Mesenteric fat pad (tissue), 1 donor: ENCODE measurements at places on chromosomes 12 and 14. TPM values are rescaled to one million over a fixed set of nuclear protein-coding genes. Genes with fewer than 3 reads are reported as not detected.

DNA sequence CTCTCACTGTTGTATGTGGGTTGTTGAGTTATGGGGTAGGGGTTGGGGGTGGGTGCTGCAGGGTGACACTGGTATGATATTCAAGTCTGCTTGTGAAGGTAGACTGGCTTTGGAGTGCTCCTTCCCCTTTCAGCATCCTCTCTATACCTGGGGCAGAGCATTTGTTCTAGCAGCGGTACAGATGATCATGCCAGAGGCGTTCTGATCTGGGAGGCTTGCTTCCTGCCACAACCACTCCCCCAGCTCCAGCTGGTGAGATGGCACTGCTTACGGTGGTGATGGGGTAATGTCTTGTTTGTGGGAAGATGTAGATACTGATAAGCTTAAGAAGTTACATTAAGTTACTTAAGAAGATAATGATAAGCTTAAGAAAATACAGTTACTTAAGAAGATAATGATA, 131.8 kb downstream of the ERC1 start:
- DNase-seq: no peak

Gene ESRRB
- total RNA-seq: 0.22 TPM

Gene POMT2
- total RNA-seq: 27.2 TPM

Gene PRH2
- not detected for total RNA-seq

- no peak for DNase-seq
Measured at GRCh38 chr12:88235183-88235833, 93.2 kb downstream of the TMTC3 start.

DNA sequence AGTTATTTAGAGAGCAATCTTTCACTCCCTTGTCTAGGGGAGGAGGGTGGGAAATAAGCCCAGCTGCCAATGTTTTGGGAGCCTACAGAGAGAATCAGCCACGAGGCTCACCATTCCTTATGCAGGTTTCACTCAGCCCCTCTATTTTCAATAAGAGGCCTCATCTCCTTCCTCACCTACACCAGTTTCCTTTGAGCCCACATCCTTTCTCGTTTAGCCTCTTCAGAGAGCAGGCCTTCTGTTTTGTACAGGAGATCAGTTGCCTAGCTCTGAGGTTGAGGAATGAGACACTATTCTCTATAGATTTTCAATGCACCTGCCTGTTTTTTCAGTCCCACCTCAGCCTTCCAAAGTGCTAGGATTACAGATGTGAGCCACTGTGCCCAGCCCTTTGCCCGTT, 17.9 kb downstream of the SNAPC1 start:
- DNase-seq: no peak

- no peak for DNase-seq
Measured at GRCh38 chr14:90987140-90987539, 73.3 kb downstream of the RPS6KA5 start.

DNA sequence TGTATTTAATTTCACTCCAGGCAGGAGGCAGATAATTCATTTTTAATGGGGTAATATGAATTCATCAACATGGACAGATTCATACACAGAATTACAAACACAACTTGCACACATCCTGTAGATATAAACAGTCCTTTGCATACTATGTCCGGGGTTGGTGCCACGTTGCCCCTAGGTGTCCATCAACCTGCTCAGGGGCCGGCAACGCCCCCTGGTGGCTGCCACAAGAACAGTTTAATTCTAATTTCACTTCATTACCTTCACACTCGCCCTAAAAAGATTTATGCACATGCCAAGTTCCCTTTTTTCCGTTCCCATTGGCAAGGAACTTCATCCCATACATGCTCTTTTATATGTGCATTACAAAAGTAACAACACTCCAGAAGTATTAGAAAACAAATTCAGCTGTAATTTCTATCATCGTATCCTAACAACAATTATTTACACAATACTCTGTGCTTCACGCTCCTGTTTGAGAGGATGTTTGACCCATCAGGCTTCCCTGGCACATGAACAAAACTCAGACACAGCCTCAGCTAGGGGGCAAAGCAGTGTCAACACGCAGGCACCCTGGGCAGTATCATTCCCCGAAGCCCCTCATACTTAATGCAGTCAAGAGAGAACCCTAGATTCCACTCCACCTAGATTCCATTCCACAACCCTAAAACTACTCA, 15.5 kb downstream of the MANSC1 start:
- no peak for DNase-seq

- DNase-seq: no peak
Measured at GRCh38 chr14:64114166-64114565, 180.0 kb downstream of the ESR2 start.

Gene NPAS3
- total RNA-seq: 3.6 TPM

Gene AKAP5
- total RNA-seq: 0.45 TPM

- DNase-seq: no peak
Measured at GRCh38 chr14:55514819-55515490, 65.1 kb upstream of the KTN1 start.
